ENCODE measurements at places on chromosomes 4 and X. TPM values are rescaled to one million over a fixed set of nuclear protein-coding genes. Genes with fewer than 3 reads are reported as not detected.

ZFP42 gene
- total RNA-seq = not detected

XG gene
- 1.5 TPM for total RNA-seq

VGLL1 gene
- not detected for total RNA-seq

DNA sequence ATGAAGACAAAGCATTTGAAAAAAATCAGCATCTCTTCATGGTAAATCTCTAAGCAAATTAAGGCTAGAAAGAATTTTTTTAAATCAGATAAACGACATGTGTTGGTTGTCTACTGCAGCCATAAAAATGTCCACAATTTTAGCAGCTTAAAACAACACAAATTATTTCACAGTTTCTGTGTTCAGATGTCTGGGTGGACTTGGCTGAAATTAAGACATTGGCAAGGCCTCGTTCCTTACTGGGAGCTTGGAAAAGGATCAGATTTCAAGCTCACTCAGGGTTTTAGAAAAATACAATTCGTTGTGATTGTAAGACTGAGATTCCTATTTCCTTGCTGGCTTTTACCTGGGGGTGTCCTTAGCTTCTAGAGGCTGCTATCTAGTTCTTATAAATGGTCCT is 1470.6 kb downstream of the PCDH19 start:
- no peak for DNase-seq

GRCh38 chr4:143768007-143768591 is 67.6 kb upstream of the FREM3 start:
- no peak for DNase-seq

DNA sequence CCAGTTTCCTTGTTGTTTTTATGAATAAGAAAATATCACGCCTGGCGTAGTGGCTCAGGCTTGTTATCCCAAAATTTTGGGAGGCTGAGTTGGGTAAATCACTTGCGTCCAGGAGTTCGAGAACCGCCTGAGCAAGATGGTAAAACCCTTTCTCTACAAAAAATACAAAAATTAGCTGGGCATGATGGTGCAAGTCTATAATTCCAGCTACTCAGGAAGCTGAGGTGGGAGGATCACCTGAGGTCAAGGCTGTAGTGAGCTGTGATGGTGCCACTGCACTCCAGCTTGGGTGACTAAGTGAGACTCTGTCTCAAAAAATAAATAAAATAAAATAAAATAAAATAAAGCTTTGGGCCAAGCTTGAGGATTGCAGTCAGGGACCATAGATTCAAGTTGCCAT is 827.2 kb downstream of the FSTL5 start:
- DNase-seq = no peak

All from T-cell (primary cell).